ENCODE measurements at places on chromosomes 6 and 20. TPM values are rescaled to one million over a fixed set of nuclear protein-coding genes. Genes with fewer than 3 reads are reported as not detected.

Gene SLC22A7
- not detected for total RNA-seq

Gene UST
- 4.5 TPM for total RNA-seq

Gene SNPH
- total RNA-seq, result 4.0 TPM

Gene FAXC
- total RNA-seq, result 7.3 TPM

Gene DEFB124
- total RNA-seq, result 0.38 TPM

Gene SLC17A3
- 1.1 TPM for total RNA-seq

Gene GRIK2
- total RNA-seq, result 0.36 TPM

Gene C6orf58
- total RNA-seq, result not detected

Gene PLCB1
- 1.2 TPM for total RNA-seq

Data from A549 treated with Hydrocortisone at 1 μM for 4 hours (cell line).